Stimulated activated CD8-positive, alpha-beta memory T cell treated with anti-CD3 and anti-CD28 coated beads, Interleukin-2, amount 100 ng/mL, for 1 hour (primary cell): ENCODE measurements at places on chromosomes 12 and 14.

- DNase-seq, result no peak
These were observed 50.9 kb downstream of the CCDC88C start for GRCh38 chr14:91366749-91367148.

- DNase-seq, result no peak
These were observed 73.8 kb downstream of the DNAI7 start for GRCh38 chr12:25121110-25121509.

GRCh38 chr14:73526036-73526984 lies 10.6 kb upstream of the ACOT1 start:
- DNase-seq, result no peak

GRCh38 chr14:68463705-68464374 lies 329.0 kb downstream of the ZFP36L1 start:
- no peak for DNase-seq

GRCh38 chr14:104708606-104709268 lies 15.3 kb upstream of the ADSS1 start:
- DNase-seq, result peak; percentile 52

- DNase-seq, result no peak
These were observed 55.6 kb downstream of the LGMN start for GRCh38 chr14:92692822-92693226.

DNA sequence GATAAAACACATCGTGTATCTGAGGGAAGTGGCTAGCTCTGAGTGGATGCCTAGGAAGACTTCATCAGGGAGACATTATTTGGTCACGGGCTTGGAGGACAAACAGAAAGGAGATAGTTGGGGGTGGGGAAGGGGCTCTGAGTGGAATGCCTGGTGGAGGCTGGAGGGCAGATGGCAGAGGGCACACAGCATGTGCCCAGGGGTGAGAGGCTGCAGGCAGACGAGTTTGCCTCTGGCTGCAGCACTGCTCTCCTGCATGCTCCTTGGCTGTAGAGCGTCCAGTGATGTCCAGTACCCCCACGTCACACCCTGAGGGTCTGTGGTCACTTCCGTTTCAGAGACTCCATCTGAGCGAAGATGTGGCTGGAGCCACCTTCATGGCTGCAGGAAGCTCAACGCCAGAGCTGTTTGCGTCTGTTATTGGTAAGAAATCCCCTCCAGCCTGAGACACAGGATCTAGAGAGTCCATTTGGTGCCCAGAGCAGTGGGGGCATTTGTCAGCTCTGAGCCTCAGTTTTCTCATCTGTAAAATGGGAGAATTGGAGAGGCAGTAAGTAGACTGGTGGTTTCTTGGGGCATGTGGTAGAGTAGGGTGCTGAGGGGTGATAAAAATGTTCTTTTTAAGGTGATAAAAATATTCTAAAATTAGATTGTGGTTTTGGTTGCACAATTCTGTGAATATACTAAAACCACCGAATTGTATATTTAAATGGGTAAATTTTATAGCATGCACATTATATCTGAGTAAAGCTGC lies 71.7 kb upstream of the RIN3 start:
- DNase-seq, result no peak

DNA sequence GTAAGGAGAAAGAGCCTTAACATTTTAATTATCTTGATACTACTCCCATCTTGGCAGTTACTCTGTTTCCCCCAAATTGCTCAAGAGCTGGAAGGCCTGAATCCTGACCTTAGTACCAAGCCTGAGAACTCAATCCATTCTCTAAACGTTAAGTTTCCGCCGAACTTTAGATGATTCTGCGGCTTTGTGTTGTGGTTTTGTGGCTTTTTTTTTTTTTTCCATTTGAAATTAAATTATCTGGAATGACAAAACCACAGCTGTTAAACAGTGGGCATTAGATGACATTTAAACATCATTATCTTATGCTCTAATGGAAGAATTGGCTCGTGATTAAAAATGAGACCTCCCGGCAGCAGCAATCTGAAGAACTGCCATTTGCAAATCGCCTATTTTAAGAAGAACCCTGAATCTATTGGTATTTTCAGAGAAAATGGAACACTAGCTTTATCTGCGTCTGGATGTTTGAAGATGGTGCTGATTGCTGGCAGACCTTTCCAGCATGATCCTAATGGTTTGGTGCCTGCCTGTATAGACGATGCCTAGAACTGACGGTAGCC lies 38.4 kb downstream of the TMEM132C start:
- no peak for DNase-seq

- DNase-seq, result no peak
These were observed 62.2 kb upstream of the INSM2 start for GRCh38 chr14:35471803-35472202.

- no peak for DNase-seq
These were observed 33.7 kb downstream of the DACT1 start for GRCh38 chr14:58671436-58671835.

GRCh38 chr14:68098834-68099233 lies 279.3 kb downstream of the RAD51B start:
- no peak for DNase-seq

DNA sequence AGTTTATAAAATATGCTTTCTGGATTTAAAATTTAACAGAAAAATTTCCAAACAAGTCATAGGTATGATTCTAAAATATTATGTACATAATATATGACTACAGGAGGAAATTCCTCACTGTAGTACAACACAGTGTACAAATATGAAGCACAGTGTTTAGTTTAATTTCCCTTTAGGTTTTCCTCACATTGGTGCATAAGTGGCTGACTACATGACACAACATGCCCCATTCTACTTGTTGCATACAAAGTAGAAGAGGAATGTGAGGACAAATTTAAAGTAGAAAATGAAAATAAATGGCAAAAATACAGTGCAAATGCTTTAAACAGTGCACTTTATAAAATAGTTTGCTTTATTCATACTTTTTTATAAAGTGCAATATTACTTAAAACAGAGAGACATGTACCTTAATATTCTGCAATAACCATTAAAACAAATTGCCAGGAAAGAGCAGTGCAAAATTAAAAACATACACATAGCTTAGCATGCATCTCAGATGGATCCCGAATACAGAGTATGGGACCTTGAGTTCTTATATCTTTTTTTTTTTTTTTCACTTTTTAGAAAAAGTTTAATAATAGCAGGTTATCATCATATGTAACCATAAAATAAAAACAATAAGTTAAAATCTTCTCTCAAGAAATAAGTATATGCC lies 54.8 kb upstream of the TTC7B start:
- DNase-seq, result no peak

DNA sequence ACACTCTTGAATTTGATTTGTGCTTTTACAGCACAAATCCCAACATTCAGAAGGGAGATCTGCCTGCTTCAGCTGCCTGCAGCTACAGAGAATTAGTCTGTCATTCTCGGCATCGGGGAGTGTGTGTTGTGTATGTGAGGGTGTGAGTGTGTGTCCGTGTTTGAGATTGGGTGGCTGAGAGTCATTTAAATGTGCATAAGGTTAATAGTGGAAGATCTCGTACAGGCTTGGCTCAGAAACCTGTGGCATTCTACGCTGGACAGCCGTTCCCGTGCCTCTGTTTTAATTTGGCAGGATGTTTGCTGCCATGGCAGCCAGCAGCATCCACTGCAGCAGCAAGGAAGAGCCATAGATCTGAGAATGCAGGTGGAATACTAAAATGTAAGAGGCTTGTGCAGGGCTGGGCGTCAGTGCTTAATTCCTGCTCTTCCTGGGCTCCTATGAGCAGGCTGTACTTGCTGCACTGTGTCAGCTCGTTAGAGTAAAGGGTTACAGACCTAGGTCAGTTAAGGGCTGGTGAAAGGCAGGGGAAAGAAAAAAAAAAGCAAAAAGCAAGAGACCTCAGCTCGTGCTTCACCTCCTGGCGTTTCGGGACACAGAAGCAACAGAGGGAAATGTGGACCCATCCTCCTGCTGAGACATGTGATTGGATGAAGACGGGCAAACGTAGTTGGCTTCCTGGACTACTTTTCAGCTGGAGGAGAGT lies 205.4 kb downstream of the NAV3 start:
- no peak for DNase-seq

- DNase-seq, result no peak
These were observed 67.3 kb upstream of the USP15 start for GRCh38 chr12:62192903-62193250.

DNA sequence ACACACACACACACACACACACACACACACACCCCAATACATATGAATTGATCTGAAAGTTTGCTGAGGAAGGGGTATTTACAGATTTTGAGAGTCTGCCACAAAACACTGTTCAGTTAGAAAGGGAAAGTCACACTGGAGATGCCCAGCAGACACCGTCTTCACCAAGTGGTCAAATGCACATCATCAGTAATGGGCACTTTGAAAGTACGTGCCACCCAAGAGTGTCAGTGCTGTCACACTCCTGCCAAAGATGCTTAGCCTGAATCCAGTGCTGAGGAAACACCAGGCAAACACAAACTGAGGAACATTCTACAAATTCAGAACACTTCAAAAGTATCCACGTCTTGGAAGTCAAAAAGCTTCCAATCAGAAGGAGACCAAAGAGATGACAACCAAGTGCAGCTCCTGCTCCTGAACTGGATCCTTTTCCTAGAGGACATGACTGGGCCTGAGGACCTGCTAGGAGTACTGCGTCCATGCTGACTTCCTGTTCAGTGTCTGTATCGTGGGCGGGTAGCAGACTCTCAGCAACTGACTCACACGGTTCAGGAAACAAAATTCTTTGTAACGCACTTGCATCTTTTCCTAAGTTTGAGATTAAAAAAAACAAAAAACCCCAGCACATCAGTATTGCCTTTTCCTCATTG lies 18.6 kb downstream of the PSMC1 start:
- DNase-seq, result no peak

- no peak for DNase-seq
These were observed 132.8 kb upstream of the BTG1 start for GRCh38 chr12:92278378-92278828.

DNA sequence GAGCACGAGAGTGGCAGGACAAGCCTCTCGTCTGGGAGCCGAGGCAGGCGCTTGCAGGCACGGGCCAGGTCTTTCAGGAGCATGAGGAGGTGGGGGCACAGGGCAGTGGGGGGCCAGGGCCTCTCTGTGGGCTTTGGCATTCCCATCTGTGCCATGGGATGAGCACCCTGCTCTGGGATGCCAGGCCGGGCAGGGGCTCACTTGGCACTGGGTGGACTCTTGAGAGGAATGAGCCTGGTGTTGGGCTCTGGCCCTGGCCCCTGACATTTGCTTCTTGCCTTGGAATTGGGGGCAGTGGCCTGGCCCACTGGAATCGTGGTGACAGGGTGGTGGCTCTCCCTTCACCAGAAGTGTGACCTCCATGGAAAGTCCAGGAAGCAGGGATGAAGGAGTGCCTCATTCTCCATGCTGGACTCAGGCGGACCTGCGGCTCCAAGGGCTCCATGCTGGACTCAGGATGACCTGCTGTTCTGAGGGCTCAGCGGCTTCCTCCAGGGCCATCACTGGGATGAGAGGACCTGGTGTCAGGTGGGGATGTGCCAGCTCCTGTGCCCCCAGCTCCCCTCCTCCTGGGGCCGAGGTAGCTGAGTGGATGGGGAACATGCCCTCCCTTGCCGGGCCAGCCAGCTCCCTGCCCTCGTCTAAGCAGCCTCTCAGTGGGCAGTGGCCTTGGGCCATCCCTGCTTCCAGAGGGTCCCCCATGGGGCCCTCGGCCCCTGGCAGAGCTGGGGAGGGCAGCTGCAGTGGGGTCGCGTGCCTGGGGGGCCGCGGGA lies 220.3 kb downstream of the KIF26A start:
- DNase-seq, result no peak

DNA sequence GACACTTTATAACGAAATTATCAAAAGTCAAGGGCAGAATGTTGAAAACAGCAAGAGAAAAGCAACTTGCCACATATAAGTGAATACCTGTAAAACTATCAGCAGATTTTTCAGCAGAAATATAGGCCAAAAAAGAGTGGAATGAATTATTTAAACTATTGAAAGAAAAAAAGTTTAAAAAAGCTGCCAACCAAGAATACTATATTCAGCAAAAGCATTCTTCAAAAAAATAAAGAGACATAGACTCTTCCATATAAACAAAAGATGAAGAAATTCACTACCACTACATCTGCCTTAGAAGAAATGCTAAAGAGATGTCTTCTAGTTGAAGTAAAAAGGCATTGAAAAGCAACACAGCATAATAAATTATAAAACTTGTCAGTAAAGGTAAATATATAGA lies 80.6 kb upstream of the CPNE8 start:
- DNase-seq, result no peak

- no peak for DNase-seq
These were observed 8.7 kb upstream of the GPR132 start for GRCh38 chr14:105073720-105074600.

DNA sequence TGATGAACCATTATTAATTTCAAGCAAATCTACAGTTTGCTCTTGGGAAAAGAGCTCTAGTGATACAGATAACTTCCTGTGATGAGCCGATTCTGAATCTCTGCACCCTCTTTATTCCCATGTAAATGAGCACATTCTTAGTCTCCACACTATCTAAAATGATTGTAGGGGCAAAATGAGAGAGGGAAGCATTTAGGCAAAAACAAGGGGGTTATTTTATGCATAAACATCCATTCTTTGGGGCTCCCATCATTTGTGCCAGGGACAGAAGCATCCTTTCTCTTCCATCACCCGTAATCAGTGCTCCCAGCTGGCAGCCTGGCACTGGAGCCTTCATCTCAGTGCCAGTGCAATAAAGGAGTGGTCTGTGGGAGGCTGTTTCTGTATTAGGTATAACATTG lies 1.7 kb upstream of the GPD1 start:
- no peak for DNase-seq

- DNase-seq, result no peak
These were observed 121.2 kb downstream of the METTL25 start for GRCh38 chr12:82479511-82479910.

GRCh38 chr14:64212666-64213065 lies 81.5 kb downstream of the ESR2 start:
- no peak for DNase-seq

DNA sequence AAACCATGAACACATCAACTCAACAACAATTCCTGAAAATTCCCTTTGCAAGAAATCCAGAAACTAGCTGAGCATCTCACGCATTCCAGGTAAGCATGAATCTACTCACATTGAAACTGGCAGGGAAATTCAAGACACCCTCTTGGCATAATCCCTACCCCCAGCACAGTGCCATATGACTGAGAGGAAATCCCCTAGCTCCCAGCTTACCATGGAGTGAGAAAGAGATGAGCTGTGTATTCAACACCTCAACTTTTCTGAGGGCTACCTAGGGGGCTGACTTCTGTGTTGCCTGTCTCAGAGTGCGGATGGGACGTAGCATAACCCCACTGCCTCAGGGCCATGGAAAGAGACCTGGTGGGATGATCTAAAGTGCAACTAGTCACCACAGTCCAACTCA lies 37.7 kb upstream of the GPR132 start:
- DNase-seq, result no peak

- DNase-seq, result no peak
These were observed 14.3 kb downstream of the FAM181A start for GRCh38 chr14:93941293-93941910.
